Tongue (tissue), 3 donors: ENCODE measurements at places on chromosomes 11 and 22. TPM values are rescaled to one million over a fixed set of nuclear protein-coding genes. Genes with fewer than 3 reads are reported as not detected.

DNA sequence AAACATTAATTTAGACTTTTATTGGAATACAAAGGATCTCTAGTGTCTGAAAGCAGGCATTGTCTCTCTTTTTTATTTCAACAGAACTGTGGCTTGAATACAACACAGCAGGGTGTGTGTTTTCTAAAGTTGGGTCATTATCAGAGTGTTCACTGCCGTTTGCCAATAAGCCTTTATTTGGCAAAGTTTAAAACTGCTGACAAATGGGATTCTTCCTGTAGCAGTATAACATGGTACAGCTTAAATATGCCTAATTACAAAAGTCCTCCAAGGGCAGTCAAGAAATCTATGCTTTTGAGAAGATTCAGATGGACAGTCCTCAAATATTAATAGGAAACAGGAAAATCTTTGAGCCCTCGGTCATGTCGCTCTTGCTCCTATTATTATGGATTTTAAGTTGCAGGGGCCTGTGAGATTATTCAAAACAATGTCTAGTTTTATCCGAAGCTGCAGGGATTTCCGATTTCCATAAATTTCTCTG lies 199.9 kb downstream of the MAML2 start:
- no peak for DNase-seq

DNA sequence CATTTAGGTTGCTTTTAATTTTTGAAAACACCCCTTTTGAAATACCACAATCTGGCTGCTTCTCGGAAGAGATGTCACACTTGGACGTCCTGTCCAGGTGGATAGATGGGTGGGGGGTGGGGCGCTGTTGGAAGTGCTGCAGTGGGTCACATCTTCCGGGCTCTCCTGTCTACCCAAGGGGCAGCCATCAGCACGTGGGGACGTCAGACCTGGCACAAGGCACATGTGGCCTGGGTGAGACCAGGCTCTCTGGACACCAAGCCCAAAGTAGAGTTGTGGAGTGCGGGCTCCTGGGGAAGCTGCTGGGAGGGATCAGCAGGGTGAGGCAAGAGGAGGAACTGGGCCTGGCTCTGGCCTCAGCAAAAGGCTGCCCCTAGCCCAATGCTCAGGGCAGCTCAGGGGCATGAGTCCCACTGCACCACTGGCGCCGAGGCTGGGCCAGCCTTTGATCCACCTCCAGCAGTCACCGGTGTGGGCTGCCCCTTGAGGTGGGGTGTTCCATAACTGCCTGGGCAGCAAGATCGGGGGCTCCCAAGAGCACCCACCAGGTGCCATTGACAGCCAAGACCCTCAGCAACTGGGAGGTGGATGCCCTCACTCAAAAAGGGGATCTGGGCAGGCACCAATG lies 68.6 kb upstream of the CCND1 start:
- DNase-seq, result no peak

GRCh38 chr11:28228196-28228895 lies 120.2 kb downstream of the METTL15 start:
- no peak for DNase-seq

- no peak for DNase-seq
These were observed 20.3 kb downstream of the IFITM10 start for GRCh38 chr11:1730059-1730629.

DNA sequence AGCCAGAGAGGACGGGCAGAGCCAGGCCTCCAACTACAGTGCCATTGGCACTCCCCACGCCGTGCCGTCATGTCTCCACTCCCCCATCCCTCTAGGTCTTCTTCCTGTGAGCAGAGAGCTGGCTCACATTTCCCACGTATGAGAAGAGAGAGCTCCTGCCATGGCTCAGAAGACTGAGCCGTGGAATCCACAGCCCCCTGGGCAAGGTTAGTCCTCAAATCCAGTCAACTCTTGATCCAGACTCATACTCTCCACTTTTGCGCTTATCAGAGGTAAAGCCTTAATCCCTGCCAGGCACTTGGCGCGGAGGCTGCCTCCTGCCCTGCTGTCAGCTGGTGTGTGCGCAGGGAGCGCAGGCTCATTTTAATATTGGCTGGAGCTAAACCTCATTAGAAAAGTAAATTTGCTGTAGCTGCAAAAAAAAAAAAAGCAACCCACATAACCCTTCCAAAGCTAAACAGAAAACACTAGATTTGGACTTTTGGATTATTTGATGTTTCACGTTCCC lies 4.7 kb downstream of the B3GAT1 start:
- no peak for DNase-seq

DNA sequence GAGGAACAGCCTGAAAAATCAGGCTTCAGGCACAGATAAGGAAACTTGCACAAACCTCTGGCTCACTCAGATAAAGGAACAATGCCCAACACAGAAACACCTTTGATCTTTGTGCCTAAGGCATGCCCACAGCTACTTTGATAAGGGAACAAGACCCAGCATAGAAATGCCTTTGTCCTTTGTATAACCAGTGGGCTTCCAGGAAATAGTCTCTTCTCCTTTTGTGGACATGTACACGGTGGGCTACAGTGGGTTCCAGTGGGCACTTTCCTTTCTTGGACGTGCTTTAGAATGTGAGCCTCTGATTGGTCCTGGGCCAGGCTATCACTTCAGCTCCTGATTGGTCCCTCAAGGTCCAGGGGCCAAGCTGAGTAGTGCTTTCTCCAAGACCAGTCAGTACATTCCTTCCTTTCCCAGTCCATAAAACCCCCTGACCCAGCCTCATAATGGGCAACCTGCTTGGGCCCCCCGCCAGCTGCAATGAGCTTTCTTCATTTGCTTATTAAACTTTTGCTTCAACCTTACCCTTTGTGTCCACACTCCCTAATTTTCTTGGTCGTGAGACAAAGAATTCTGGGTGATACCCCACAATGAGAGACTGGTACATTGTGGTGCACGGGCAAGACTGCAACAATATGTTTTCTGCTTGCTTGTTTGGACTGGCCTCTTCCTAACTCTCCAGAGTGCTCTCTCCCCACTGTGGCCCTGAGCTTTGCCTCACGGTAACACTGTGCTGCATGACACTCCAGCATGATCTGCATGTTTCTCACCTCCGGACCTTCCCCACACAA lies 1.7 kb upstream of the CABIN1 start:
- DNase-seq, result no peak

DNA sequence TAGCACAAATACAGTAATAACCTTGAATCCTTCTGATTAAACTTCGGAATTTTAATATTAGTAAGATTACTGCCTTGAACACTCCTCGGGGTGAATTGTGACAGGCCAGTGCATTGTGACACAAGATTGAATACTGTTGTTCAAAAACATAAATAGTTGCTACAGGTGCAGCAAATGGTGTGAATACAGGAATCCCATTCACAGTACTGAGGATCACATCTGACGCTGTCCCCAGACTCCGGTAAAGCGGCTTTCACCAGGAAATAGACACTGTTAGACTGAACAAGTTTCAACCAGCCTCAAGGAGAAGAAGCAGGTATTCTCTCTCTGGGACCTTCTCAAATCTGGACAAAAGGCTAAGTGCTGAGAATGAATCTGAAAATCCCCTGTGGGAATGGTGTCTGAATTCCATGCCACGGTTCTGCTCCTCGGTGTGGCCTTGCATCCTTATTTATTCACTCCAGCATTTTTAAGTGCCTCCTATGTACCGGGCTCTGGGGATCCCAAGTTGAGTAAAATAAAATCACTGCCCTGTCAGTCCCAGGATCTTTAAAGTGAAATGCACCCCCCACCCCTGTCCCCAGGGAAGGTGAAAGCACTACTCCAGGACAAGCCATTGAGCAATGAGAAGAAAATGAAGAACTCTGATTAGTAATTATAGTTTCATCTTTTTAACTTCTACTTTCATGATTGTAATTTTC lies 3.4 kb downstream of the LGR4 start:
- no peak for DNase-seq

DNA sequence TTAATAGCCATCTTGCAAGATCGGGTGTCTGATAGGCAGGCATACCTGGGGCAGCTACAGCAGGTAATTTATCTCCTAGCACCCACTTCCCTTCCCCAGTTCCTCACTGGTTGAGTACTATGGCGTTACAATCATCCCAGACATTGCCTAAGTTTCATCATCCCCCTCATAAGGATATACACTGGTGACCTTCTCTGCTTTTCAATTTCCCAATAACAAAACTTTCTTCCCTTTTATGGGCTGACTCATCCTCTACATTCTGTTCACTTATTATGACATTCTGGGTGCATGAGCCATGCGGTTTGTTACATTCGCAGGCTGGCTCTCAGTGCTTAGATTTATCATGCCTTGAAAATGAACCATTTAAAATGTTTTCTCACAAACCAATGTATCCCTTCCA lies 5.0 kb upstream of the MRPL11 start:
- DNase-seq, result no peak

DNA sequence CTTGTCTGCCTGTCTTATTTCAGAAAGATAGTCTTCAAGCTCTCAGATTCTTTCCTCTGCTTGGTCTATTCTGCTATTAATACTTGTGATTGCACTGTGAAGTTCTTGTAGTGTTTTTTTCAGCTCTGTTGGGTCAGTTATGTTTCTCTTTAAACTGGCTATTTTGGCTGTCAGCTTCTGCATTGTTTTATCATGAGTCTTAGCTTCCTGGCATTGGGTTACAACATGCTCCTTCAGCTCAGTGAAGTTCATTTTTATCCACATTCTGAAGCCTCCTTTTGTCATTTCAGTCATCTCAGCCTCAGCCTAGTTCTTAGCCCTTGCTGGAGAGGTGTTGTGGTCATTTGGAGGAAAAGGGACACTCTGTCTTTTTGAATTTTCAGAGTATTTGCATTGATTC lies 15.5 kb upstream of the DEPDC7 start:
- DNase-seq, result no peak

DNA sequence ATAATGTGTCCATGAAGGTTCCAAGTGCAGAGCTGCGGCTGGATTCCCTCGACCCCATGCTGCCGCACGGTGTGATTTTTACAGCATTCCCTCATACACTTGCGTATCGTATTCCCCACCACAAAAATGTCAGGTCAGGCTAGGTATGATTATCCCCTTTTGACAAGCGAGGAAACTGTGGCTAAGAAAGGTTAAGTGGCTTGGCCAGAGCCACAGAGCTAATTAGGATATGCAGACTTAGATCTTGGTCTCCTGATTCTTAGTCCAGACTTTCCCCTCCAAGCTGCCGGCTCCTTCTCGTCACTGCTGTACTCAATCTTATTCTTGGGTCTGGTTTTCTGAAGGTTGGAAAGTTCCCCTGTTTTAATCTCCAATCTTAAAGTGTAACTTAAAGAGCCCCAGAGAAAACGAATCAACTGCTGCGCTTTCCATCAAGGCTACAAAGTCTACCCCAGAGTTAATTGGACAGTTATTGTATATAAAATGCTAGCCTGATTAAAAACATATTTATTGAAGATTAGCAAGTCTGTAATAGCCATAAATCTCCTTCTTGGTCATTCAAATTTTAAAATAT lies 176.6 kb downstream of the ADAMTS15 start:
- DNase-seq, result no peak

DNA sequence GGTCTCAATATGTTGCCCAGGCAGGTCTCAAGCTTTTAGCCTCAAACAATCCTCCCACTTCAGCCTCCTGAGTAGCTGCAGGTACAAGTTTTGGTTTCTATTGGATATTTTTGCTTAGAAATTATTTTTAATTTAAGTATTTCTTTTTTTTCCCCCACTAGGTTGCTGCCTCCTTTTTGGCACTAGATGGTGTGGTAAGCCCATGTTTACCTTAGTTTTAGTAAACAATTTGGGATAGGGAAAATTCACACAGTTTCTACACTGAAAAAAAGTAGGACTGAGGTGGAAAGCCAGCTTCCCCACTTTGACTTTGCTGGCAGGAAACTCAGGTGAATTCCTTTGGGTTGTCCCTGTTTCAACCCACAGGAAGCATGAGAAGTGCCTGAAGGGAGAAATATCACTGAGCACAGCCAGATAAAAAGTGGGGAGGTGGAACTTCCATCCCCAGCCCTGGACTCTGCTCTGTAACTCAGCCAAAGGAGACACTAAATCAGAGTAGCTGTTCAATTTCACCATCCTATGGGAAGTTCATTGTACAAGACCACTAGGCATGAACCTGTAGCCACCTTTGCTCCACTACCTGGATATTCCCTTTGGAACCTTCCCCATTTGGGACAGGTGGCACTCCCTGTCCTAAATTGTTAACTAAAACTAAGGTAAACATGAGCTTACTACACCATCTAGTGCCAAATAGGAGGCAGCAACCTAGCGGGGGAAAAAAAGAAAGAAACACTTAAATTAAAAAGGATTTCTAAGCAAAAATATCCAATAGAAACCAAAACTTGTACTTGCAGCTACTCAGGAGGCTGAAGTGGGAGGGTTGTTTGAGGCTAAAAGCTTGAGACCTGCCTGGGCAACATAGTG lies 154.4 kb upstream of the FAT3 start:
- DNase-seq, result no peak

GRCh38 chr22:25554689-25555088 lies 9.8 kb upstream of the GRK3 start:
- DNase-seq, result no peak

DNA sequence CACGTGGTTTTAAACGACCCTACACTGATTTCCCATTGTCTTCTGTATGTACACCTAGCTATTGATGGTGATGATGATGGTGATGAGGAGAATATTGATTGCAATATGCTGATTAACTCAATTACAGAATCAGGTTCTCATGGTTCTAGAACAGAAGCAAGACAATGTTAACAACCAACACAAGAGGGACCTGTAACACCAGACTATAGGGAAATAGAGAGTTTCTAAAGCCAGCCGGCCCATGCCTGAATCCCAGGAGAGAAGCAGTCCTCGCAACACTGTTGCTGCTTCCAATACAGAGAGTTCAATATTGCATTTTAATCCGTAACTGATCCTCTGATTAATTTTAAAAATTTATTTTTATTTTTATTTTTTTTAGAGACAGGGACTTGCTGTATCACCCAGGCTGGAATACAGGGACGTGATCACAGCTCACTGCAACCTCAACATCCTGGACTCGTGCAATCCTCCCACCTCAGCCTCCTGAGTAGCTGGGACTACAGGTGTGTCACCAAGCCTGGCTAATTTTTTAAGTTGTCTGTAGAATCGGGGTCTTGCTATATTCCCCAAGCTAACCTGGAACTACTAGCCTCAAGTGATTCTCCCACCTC lies 22.2 kb upstream of the UBASH3B start:
- peak; percentile 56 for DNase-seq

DNA sequence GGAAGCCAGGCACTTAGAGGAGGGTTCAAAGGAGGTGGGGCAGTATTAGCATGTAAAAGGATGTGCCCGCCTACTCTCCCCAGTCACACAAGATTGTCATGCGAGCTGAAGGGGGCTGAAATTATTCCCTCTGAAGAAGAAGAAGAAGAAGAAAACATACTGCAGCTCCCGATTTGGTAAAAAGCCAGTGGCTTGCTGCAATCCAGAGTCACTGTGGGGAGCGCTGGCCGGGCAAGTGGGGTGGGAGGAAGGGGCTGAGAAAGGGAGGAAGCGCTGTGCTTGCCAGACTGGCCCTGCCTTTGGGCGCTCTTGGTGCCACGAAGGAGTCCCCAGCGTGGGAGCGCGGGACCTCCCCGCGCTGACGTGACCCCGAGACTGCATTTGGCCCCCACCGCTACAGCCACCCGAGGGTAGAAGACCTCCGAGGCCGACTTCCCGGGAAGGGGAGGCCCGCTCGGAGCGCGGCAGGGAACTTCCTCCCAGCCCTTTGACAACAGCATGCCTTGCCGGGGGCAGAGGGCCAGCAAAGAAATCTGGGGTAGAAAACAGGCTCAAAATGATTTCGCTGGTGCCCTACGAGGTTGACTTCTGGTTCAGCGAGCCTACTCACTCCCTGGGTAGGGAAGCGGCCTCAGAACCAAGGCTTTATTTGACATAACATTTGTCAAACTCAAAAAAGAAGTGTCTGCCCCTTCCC lies 906.3 kb downstream of the DLG2 start:
- DNase-seq, result peak; percentile 35

The CEP126 gene
- 4.2 TPM for total RNA-seq

The GRAMD1B gene
- 9.7 TPM for total RNA-seq

The HEPN1 gene
- not detected for total RNA-seq

The ENTHD1 gene
- not detected for total RNA-seq

The SLC6A5 gene
- total RNA-seq, result not detected

The F2 gene
- not detected for total RNA-seq
